Stimulated activated CD4-positive, alpha-beta T cell treated with anti-CD3 and anti-CD28 coated beads, Interleukin-15, amount 100 ng/mL, for 24 hours (primary cell): ENCODE measurements at places on chromosomes 6 and 20.

DNA sequence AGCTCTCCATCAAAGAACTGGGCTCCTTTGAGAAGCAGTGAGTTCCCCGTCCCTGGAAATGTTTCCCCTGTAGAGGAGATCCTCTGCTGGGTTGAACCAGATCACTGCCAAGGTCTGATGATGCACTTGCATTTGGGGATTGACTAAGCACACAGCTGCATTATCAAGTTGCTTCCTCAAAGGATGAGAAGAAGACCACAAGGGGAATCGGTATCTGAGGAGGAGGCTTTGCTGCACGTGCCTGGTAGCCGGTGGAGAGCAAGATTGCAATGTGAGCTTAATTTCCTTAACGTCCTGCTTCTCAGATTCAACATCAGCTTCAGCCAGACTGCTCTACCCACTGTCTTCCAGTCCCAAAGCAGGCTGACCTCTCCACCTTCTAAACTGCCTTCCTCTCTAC, 128.8 kb upstream of the STMND1 start:
- DNase-seq: no peak

DNA sequence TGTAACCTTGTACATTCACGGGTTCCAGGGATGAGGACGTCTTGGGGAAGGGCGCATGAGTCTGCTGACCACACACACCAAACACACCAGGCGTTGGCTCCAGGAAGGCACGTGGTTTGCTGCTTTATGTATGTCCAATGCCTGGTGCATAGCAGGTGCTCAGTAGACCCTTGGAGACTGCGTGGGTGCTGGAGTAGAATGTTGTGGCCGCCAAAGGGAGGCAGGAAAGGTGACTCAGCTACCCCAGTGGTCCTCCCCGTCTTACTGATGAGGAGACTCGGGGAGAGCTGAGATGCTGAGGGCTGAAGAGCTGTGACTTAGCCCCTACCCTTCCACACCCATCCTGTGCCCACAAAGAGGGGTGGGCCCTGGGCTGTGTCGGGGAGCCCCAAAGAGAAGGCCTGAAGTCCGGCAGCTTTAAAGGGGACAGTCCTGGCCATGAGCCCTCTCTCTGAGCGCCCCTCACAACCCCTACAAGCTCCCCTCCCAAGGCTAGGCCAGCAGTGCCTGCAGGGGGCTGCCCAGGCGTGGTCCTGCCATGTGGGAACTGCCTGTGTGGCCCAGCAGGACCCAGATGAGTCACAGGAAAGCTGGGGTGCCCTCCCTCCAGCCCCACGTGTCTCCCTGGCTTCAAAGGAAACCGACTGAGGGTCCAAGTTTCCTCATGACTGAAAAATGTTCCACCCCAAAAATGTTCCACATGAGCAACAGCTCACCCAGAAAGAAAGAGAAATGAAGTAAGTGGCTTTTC, 28.0 kb upstream of the PTGIS start:
- DNase-seq: peak; percentile 90

DNA sequence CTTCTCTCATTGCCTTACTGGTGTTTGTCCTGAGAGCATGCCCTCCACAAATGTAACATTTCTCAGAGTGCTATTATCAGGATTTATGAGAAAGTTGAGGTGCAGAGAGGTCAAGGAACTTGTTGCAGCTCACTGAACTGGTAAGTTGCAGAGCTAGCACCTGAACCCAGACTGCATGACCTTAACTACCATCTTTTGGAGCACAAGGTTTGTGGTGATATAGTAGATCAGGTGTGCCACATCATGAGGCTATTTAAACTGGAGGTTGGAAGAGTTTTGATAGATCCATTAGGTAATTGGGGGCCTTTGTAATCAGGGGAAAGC, 112.0 kb upstream of the CITED2 start:
- no peak for DNase-seq

DNA sequence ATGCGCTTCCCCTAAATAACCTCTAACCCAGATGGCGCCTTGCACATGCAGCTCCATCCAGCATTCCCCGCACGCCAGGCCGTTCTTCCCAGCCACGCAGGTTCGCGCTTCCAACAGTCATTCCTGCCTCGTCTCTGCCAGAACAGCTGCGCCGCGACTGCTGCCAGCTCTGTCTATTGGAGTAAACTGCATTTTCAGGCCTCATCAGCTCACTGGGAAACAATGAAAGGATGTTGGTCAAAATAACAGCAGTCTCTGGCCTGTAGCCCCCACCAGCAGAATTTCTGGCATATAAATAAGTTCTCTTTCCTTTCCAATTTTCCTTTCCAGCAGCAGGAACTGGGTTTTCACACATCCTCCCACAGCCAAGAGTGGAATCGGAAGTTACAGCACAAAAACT, 14.6 kb downstream of the NRSN1 start:
- no peak for DNase-seq

DNA sequence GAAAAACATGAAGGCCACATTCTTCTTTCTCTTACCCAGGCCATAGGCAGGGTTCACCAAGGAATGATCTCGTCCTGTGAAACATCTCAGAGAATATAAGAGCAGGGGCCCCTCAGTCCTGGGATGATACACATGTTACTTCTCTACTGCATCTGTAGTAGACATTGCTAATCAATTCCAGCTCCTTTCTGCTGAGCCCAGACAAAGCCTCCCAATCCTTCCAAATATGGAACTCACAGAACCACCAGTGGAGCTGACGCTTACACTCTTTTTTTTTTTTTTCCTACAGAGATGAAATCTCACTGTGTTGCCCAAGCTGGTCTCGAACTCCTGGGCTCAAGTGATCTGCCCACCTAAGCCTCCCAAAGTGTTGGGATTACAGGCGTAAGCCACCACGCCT, 9.1 kb downstream of the SNTA1 start:
- DNase-seq: no peak

GRCh38 chr6:166834049-166834448, 122.3 kb downstream of the RNASET2 start:
- no peak for DNase-seq
